Stimulated activated CD8-positive, alpha-beta memory T cell treated with anti-CD3 and anti-CD28 coated beads, Interleukin-4, amount 100 ng/mL, for 24 hours (primary cell): ENCODE measurements at places on chromosomes 6 and 20.

DNA sequence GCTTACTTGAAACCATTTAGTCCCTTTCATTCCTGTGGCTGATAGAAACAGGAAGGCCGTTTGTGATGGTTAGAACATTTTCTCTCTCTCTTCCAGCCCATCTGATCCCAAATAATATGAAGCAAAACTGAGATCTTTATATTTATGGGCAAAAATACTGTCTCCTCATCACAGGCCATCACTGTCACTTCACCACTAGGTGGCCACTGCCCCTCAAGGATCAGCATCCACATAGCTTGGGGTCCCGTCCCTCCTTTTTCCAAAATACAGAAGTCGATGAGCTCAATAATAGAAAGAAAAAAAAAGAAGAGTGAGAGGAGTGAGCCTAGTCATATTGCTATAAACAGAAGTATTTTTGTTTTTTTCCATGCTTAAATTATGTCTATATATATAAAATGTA, 46.4 kb upstream of the LAMP5 start:
- no peak for DNase-seq

DNA sequence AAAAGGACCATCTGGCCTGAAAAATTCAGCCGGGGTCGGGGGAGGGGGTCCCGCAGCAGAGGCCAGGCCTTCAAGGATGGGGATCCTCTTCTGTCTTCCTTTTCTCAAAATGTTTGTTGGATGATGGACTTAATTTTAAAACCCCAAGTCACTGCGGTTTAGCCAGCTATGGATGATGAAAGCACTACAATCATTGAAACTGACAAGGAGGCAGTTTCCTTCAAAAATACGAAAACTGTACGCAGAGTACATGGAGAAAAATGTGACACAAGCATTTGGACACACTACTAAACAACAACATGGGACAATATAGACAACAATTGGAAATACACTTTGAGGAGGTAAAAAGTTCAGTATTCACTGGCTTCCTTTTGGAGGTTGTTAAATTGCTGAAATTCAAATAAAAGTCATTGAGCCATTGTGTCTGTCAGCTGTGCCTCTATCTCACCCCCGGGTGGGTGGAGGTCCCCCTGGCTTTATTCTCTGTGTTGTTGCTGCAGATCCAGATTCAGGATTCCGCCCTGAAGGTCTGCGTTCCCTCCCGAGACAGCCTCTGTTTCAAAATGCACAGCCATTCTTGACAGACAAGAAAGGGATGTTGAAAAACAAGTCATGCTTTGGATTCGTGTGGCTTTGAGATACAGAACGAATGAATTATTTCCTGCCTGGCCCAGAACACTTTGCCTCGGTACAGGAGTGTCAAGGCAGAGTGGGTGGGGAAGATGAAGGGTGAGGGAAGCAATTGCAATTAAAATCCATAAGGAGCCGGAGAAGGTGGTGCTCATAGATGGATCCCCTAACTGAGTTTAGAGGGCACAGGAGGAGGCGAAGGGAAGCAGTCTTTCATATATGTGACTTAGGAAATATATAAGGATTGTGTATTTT, 118.2 kb downstream of the TTLL2 start:
- DNase-seq, result no peak

GRCh38 chr6:34259529-34260069, 10.8 kb upstream of the SMIM29 start:
- DNase-seq, result no peak

DNA sequence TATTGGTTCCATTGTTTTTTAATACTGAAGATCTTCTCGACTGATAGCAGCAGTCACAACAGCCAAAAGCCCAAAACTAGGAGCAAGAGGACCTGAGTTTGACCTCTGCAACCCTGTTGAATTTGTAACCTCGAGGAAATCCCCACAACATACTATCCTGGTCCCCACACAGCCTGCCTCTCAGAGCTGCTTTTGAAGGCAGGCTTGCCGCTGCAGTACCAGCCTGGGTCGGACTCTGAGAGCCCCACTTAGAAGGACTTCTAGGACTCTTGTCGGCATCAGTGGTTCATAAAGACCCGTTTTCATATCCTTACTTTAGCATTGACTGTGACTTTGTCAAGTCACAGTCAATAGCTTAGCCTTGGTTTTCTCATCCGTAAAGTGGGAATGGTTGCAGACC, 49.3 kb downstream of the EBF4 start:
- DNase-seq, result no peak

GRCh38 chr6:110875548-110876169, 1.1 kb downstream of the AMD1 start:
- peak; percentile 52 for DNase-seq

GRCh38 chr20:51142448-51142847, 119.5 kb upstream of the KCNG1 start:
- DNase-seq, result no peak

GRCh38 chr6:35489995-35490791, 6.7 kb downstream of the TEAD3 start:
- no peak for DNase-seq

- DNase-seq, result no peak
Observed at GRCh38 chr20:23702021-23702420, 13.2 kb upstream of the CST4 start.

GRCh38 chr6:106125925-106126435, 39.8 kb downstream of the PRDM1 start:
- DNase-seq, result no peak

GRCh38 chr6:166955865-166956443, 396 bp downstream of the RNASET2 start:
- no peak for DNase-seq

- no peak for DNase-seq
Observed at GRCh38 chr6:121848523-121849255, 413.2 kb downstream of the GJA1 start.

- no peak for DNase-seq
Observed at GRCh38 chr6:46756469-46757213, 9.9 kb downstream of the ANKRD66 start.

GRCh38 chr6:89432875-89433251, at the start of gene ANKRD6:
ANKRD6 (plus strand) TSS chr6:89433152; CDS start chr6:89566977, 133,825 bp downstream.
- DNase-seq, result peak; percentile 76

DNA sequence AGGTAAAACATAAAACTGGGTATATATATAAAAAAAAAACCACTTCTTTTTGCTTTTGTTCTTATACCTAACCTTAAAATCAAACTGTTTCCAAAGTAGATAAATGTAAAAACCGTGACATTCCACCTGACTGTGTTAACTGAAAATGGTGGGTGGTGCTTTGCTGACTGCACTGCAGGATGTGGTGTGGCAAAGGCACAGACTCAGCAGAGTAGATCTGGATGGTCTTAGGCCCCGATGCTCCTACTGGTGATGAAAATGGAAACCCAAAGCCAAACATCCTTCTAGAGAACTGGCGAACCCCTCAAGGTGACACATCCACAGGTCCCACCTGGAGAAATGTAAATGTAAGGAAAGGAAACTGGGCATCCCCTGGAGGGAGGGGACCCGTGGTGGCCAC, 8.9 kb downstream of the TGIF2 start:
- no peak for DNase-seq

DNA sequence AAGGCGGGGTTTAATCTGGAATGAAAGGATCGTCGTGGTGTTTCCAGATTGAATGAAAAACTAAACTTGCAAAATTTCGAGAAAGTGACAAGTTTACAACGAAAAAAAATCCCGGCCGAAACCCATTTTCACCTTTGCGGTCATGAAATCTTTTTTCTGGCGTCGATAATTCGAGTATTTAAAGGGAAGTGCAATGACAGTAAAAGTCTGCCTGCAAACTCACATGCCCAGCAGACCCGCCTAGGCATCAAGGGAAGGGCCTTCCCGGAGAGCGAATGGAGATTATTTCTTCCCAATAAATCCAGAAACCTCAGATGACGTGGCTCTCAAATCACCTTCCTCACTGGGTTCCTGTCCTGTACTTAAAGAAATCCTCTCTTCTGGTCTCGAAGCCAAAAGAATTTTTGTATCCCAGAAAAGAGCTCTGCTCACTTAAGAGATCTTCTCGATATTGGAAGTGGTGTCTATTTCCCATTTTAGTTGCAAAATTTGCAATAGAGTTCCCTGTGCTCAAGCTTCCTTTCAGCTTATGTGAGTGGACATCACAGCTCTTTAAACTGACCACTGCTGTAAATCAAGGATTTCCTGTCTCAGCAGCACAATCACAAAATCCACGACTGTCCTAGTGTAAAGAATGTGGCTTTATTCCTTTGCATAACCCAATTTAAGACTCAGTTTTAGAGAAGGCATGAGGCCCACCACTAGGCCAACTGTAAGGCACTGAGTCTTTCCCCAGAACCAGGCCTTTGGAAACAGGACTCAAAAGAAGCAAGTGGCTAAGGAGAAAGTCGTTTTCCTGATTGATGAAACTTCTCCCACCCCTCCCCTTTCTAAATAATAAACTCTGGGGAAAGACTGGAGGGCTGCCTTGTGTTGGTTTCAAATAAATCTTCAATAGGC, 3.9 kb downstream of the OLIG3 start:
- DNase-seq, result no peak

DNA sequence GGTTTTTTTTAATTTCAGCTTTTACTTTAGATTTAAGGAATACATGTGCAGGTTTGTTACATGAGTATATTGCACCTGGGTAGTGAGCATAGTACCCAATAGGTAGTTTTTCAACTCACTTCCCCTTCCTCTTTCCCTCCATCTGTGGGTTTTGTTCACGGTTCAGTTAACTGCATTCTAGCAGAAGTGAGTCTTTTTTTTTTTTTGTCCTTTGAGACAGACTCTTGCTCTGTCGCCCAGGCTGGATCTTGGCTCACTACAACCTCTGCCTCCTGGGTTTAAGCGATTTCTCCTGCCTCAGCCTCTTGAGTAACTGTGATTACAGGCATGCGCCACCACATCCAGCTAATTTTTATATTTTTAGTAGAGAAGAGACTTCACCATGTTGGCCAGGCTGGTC, 8.7 kb downstream of the UBR2 start:
- no peak for DNase-seq

GRCh38 chr6:142842418-142843261, 102.3 kb downstream of the HIVEP2 start:
- no peak for DNase-seq

DNA sequence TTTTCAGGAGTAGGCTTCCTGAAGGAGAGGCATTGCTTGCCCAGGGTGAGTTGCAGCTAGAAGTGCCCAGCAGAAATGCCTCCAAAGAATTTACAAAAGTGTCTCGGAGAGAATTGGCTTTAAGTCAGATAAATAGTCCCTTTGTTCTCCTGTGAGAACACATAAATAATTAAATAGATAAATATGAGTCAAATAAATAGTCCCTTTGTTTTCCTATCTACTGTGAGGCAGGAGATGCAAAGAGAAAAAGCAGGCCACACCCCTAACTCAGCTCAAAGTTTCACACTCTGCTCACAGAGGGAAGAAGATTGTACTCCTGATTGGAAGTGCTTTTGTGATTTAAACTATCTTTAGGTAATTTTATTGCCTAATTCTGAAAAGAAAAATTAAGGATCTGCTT, 180.7 kb upstream of the PRSS16 start:
- no peak for DNase-seq

- DNase-seq, result no peak
Observed at GRCh38 chr20:51216850-51217249, 193.9 kb upstream of the KCNG1 start.

- DNase-seq, result no peak
Observed at GRCh38 chr6:132456700-132457143, 55.4 kb upstream of the MOXD1 start.

- no peak for DNase-seq
Observed at GRCh38 chr6:14635934-14636591, 518.5 kb downstream of the CD83 start.

- no peak for DNase-seq
Observed at GRCh38 chr6:150201285-150201684, 58.4 kb downstream of the PPP1R14C start.

DNA sequence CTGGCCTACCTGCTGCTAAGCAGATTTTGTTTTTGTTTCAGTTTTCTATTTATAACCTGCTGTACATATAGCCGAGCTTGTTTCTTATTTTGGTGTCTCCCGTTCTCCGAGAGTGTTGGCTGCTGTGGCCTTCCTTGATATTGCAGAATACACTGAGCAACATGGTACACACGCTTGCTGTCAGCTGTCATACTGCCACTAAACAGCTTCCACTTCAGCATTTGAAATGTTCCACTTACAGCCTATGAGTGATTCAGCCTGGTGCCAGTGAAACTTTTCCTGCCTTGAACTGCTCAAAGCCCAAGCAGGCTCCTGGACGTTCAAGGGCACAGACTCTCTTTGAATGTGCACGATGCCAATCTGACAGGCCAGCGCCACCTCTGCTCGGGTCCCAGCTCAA, 87.1 kb downstream of the PSMG4 start:
- no peak for DNase-seq

GRCh38 chr20:23118766-23119165, 32.6 kb upstream of the CD93 start:
- DNase-seq, result no peak

GRCh38 chr6:33057222-33058150, 16.0 kb downstream of the HLA-DPA1 start:
- DNase-seq, result no peak

- DNase-seq, result no peak
Observed at GRCh38 chr20:55684578-55684977, 320.7 kb downstream of the CBLN4 start.

DNA sequence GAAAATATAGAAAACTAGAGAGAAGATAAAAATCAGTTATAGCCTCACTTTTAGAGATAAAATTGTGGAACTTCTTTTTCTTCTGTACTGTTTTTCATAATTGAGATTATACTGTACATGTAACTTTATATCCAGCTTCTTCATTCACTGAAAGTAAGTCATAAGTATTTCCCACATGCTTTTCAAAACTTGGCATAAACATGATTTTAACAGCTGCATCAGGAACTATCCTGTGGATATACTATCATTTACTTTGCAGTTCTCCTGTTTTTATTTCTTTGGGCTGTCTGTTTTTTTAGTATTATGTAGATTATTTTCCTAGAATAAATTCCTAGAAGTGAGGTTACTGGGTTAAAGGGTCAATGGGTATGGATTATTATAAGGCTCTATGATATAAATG, 14.8 kb downstream of the DSTN start:
- no peak for DNase-seq

DNA sequence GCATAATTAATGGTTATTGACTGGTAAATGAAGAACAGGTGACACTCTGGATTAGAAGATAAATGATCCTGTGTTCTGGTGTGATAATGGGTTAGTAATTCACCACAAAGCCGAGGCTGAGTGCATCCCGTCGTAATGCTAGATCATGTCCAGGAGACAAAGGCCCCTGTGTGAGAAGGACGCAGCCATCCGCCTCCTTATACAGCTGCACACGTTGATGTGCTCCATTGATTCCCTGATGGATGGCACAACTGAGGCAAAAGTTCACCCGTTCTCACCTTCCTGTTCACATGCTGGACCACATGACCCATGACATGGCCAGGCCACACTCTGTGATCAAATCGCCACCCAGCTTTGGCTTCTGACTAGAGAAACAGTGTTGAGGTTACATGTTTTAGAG, 136.1 kb downstream of the FOXC1 start:
- no peak for DNase-seq
